ENCODE measurements at places on chromosomes 1 and 21.

GRCh38 chr1:202134645-202135172 is 9.8 kb downstream of the ARL8A start:
- DNase-seq = no peak

DNA sequence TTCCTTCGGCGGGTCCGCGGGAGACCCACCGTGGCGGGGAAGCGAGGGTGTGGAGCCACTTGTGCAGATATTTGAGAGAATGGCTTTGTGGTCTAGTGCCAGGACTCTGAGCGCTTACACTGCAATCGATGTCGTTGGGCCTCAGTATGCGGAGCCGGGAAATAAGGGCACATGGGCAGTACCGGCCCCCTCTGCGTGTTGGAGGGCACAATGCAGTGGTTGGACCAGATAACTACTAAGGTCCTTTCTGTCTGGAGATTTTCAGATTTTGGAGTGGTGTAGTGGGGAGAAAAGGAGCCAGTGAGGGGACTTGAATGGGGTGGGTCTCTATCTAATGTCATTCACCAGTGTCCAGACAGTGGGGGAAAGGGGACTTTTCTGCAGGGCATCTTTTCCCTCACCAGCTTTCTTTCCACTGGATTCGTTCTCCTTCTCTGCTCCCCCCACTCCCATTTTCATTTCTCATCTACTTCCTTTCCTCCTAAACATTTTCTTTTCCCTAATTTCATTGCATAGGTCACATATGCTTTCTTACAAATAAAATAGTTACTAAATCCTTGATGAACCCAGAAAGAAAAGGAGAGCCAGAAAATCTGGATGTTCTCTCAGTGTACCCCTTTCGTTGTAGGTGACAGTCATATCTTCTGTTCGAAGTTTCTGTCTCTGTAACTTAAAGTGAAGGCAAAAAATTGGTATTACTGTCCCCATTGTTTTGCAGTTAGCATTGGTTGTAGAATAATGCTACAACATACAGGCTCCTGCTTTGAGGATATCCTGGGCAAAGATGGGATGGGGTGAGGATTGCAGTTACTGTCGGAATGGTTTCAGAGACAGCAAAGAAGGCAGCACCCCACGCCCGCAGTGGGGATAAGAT is 1.4 kb downstream of the ATF3 start:
- peak; percentile 37 for DNase-seq

- no peak for DNase-seq
Measured at GRCh38 chr1:166379447-166379846, 212.6 kb upstream of the FAM78B start.

DNA sequence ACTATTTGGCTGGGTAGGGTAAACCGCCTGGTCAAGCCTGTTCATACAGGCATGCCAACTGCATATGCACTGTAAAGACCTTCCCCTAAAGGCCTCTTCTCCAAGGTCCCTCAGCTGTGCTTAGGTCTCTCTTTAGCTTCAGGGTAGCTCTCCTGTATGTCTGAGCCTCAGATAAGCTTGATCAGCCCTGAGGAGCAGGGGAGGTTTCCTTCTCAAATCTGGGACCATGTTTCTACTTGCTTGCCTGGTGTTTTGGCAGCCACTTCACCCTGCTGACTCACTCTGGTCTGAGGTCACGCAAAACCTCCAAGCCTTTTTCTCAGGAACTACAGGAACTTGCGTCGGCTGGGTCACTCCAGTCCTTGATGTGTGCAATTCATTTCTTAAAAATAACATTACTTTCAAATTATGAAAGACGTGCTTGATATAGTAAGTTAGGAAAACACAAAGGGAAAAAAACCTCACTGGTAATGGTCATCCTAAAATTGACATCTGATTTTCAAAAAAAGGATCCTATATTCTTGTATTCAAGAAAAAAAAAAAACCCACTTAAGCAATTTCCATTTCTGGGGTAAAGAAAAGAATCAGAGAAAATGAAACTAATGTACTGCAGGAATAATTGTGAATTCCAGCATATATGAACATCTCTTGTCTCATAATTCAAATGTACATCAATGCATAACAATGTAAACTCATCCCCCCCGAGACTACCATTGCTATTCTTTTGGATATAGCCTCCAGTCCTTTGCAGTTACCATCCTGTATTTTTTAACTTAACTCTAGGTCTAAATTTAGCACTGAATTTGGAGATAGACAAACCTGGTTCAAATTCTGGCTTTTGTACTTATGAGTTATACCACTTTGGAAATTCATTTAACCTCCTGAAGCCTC is 24.8 kb upstream of the RNF19B start:
- DNase-seq = no peak

GRCh38 chr1:76006234-76006633 is 68.3 kb upstream of the ST6GALNAC3 start:
- no peak for DNase-seq

- no peak for DNase-seq
Measured at GRCh38 chr1:173580071-173580470, 22.8 kb downstream of the SLC9C2 start.

DNA sequence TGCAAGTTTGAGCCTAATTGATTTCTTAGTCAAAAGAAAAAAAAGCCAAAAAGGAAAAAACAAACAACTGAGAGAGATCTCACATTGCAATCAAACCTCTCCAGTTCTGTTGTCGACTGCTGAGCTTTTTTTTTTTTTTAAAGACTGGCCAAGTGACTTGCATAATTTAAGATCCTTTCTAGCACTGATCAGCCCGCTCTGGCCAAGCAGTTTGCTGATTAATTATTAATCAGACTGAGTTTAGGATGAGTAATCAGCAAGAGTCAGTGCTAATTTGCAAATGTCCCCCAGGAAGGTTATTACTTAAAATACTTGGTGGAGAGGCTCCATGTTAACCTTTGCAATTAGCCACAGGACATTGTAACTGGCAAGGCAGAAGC is 39.3 kb downstream of the HMGB4 start:
- DNase-seq = no peak

GRCh38 chr1:170310014-170310405 is 164.3 kb downstream of the NTMT2 start:
- no peak for DNase-seq

DNA sequence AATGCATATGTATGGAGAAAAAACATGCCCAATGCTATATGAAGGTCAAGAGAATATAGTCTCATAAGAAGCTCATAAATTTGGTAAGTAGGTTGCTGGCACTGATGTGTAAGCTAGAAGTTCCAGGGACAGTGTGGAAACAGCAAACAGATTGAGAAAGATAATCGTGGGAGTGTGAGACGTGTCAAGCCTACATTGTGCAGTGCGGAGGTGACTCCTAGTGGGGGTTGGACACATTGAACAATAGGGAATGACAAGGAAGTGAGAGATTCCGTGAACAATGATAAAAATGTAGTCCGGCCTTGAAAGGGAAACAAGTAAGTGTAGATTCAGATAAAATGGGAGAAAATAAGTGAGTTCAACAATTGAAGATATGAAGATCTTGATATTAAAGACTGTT is 788.4 kb upstream of the PRMT6 start:
- no peak for DNase-seq

GRCh38 chr1:24928689-24929397 is 1.2 kb downstream of the RUNX3 start:
- peak; percentile 72 for DNase-seq

- DNase-seq = no peak
Measured at GRCh38 chr1:11156963-11157362, 32.2 kb upstream of the ANGPTL7 start.

DNA sequence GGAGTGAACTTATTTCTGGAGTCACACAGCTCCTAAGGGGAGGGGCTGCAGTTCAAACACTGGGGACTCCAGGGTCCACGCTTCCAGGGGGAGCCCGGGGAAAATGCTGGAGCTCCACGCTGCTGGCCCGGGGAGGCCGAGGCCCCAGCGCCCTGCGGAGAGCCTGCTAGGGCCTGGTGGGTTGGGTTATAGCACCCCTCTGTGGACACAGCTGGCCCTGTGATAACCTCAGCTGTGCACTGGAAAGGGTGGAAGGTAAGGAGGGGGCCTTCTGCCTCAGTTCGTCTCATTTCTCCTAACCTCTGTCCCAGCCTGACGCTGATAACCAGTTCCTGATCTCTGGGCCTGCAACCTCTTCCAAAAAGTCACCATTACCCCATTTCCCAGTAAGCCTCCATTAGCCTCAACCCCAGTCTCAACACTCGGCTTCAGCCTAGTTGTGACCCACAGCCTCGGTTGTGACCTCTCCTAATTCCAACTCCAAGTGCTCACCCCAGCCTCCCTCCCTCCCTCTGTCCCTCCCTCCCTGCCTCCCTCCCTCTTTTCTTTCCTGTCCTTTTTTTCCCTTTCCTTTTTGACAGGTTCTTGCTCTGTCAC is 7.1 kb downstream of the NBL1 start:
- DNase-seq = peak; percentile 60

GRCh38 chr1:198491596-198491995 is 48.9 kb downstream of the ATP6V1G3 start:
- DNase-seq = no peak

- DNase-seq = no peak
Measured at GRCh38 chr21:35212393-35213127, 163.5 kb upstream of the RUNX1 start.

DNA sequence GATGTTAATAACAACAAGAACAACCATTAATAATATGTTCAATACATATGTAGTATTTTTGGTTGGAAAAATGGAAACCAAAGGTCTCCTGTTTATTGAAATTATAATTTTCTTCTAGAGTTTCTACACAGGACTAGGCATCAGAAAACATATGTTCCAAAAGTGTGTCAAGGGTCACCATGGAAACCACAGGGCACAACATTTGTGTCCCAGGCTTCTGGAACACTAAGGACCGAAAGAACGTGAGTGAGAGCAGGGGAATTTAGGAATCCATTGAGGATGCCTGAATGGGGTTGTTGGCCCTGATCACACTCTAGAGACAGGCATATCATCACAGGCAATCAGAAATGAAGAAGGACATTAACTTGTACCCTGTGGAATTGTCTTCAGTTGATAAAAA is 7.5 kb upstream of the CDC14A start:
- DNase-seq = no peak

DNA sequence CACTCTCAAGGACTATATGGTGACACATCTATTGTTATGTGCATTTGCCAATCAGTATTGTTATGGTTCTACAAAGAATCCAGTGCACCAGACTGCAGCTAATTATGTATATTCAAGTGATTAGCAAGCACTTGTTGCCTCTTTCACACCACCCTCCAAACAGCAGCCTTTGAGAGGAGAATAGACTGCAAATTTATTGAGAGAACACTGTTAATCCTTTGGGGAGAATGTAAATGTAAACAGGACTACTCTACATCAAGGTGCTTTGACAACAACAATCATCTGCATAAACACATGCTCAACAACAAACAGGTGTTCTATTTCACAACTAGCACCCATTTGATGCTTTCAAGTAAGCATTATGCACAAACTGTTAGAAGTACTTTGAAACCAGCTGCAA is 117.4 kb downstream of the AKT3 start:
- DNase-seq = no peak

DNA sequence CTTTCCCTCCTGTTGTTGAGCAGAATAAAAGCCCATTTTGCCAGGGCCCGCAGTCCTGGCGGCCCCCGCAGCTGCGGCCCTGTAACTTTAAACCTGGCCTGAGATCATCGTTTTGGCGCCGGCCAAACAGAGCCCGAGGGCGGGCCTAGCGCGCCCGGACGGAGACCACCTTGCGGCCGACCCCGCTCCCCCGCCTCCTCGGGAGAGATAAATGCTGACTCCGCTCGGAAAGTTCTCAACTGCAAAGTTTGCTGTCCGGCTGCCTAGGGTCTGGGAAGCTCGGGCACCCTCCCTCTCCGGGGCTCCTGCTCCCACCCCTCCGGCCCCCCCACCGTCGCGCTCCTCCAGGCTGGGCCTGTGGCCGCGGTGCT is at the start of gene PDPN:
Gene PDPN, plus strand, starts transcription at position 238 of the 371 bp plus-strand sequence. CDS start 202 bp downstream, outside the sequence.
- DNase-seq = no peak

GRCh38 chr21:20946701-20947100 is 51.5 kb upstream of the NCAM2 start:
- no peak for DNase-seq

GRCh38 chr1:77143529-77144121 is 75.6 kb downstream of the PIGK start:
- peak; percentile 21 for DNase-seq

GRCh38 chr1:32771561-32772280 is 45.4 kb downstream of the YARS1 start:
- no peak for DNase-seq

GRCh38 chr1:228990906-228991569 is 255.8 kb downstream of the RHOU start:
- no peak for DNase-seq

Data from CD4-positive, alpha-beta T cell treated with Interleukin-10 for 1 hour (primary cell).